ENCODE measurements at places on chromosomes 6 and 20.

DNA sequence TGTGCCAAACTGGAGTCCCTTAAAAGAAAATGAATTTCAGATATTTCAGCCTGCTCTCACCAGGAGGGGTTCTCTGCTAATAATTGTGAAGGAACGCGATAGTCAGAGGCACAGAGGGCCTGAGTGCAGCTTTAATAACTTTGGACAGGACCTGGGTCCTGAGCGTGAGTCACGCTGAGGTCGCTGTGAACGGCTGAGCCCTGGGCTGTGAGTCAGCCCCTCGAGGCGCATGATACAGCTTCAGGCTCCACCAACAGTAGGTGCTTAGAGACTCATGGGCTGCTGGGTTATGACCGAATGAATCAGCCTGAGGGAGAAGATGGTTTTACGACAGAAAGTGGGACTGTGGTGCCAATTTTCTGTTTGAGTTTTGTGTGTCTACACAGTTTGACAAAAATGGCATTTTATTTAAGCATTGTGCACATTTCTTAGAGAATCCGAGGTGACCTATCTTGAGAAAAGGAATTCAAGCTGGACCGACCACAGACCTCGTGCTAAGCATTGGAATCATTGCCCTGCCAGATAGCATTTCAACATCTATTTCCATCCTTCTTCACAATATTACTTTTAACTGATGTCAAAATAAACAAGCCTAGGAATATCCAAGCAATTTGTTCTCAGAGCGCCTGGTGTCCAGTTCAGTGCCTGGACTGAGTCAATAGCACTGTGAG is 183.0 kb downstream of the THBS2 start:
- peak; percentile 22 for DNase-seq

GRCh38 chr20:38060536-38060935 is 27.0 kb downstream of the RPRD1B start:
- peak; percentile 93 for DNase-seq

- DNase-seq: peak; percentile 96
These were observed 246.7 kb downstream of the CD109 start for GRCh38 chr6:73942592-73943186.

DNA sequence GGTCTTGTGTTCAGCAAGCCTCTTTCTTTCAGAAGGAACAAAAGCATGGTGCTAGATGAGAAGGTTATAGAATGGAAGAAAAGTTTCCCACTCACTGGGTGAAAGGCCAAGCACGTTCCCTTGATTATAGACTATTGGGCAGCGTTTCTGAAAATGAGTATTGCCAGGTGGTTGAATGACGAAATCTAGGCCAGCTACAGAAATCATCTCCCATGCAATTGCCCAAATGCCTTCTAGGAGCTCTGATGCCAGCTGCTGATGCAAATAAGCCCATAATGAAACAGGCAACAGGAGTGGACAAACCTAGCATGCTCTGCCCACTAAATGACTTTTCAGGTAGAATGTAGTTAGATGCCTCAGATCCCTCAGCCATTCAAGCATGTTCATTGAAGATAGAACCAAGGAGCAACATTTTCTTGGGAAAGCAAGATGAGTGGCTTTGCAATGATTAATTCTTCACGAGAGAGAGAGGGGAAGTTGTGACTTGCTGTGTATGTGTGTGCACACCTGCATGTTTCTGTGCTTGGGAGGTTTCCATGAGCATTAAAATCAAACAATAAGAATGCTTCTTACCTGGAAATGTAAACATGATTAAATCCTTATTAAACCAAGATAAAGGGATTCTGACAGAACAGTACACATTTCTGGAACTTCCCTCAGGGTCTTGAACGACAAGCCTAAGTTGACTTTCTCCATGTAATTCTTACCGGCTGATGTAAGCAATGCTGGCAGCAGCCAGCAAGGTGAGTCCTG is 43.6 kb downstream of the ADTRP start:
- no peak for DNase-seq

DNA sequence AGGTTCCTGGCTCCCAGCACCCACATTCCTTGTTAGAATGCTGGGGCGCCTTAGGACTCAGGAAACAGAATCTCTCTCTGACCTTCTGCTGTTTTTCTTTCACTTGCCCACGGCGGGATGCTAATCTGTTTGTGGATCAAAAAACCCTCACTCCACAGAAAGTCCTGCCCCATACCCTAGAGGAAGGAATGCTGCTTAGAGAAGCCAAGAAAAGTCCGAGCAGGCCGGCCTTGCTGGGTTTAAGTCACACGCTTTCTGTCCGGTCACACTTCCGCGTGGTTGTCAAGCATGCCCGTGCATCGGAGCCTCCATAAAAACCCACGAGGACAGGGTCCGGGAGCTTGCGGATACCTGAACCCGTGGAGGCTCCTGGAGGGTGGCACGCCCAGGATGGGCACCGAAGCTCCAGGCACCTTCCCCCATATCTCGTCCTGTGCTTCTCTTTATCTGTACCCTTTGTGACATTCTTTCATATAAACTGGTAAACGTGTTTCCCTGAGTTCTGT is 223.1 kb downstream of the NRN1 start:
- peak; percentile 21 for DNase-seq

DNA sequence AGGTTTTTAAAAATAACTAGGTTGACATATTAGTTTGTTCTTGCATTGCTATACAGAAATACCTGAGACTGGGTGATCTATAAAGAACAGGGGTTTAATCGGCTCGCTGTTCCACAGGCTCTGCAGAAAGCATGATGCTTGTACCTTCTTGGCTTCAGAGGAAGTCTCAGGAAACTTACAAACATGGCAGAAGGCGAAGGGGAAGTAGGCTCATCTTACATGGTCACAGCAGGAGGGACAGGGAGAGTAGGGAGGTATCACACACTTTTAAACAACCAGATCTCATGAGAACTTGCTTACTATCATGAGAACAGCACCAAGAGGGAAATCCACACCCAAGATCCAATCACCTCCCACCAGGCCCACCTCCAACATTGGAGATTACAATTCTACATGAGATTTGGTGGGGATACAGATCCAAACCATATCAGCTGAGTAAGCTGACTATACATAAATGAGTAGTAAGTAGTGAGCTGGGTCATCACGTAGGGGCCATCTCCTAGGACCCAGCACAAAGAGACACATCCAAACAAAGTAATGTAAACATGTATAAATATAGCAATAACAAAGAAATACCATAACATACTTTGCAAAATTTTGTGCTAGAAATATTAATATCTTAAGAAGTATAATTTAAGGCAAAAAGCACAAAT is 31.4 kb upstream of the SIRPG start:
- peak; percentile 29 for DNase-seq
